Muscle of back (tissue), 13 donors: ENCODE measurements at places on chromosomes 2 and 18. TPM values are rescaled to one million over a fixed set of nuclear protein-coding genes. Genes with fewer than 3 reads are reported as not detected.

- DNase-seq, result no peak
Observed at GRCh38 chr2:138637061-138637460, 135.5 kb downstream of the SPOPL start.

DNA sequence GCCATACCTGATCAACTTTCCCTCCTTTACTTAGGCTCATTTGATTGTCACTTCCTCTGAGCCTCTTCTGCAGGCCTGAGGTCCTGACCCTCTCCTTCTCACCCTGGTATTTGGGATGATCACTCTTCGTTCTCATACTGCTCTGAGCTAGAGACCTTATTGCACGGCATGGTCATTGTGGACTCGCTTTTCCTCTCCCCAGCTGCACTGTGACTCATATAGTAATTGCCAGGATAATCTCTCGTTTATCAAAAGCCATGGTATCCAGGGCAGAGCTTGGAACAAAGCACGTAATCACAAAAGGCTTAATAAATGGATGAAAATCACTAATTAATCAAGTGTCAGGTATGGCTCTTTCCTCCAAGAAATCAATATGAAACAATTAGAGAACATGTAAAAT is 40.9 kb upstream of the TRIB2 start:
- DNase-seq, result no peak

DNA sequence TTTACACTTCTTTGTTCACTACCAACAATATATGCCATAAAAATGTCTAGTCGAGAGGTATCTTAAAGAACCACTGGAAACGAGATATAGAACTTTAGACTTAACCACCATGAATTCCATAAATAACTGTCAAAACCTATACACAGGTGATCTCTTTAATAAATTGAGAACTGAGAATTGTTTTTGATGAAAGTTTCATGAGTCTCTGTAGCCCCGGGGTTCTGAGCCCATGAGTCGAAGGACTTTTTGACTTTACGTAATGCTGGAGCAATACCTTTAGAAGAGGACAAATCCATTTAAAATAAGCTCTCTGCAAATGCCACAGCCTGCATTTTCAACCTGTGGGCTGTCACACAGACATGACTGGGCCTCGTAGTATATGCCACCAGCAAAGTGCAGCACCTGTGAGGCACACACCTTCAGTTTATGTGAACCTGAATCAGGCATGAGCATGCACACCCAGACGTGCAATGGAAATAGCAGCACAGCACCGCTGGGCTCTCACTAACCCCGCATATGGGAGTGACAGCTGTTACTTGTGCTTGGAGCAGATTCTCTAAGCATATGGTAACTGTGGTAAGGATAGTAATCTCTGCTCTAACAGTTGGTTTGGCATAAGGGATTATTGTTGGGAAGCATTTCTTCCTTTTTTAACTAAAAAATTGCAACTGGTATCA is 383.2 kb downstream of the SOCS6 start:
- DNase-seq, result no peak

DNA sequence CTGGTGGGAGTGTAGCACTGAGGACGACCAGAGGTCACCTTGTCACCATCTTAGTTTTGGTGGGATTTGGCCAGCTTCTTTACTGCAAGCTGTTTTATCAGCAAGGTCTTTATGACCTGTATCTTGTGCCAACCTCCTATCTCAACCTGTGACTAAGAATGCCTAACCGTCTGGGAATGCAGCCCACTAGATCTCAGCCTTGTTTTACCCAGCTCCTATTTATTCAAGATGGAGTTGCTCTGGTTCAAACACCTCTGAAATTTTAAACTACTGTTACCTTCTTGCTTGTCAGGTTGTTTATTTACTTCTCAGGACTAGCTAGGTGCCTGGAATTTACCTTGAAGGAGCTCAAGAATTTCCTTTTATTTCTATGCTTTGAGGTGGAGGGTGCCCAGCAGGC is 9.5 kb upstream of the KCNG3 start:
- DNase-seq, result no peak

GRCh38 chr2:68769586-68770270 is 35.1 kb downstream of the ARHGAP25 start:
- no peak for DNase-seq

GRCh38 chr2:99743146-99743545 is 253.3 kb upstream of the REV1 start:
- DNase-seq, result no peak

RUFY4 gene
- polyA plus RNA-seq, result 0.07 TPM

FAP gene
- 66.9 TPM for polyA plus RNA-seq

WIPF1 gene
- polyA plus RNA-seq, result 40.8 TPM

CD207 gene
- polyA plus RNA-seq, result 0.37 TPM
